ENCODE measurements at places on chromosomes 2 and 18.

- DNase-seq: no peak
Observed at GRCh38 chr2:174052584-174052976, 87.4 kb upstream of the SP3 start.

DNA sequence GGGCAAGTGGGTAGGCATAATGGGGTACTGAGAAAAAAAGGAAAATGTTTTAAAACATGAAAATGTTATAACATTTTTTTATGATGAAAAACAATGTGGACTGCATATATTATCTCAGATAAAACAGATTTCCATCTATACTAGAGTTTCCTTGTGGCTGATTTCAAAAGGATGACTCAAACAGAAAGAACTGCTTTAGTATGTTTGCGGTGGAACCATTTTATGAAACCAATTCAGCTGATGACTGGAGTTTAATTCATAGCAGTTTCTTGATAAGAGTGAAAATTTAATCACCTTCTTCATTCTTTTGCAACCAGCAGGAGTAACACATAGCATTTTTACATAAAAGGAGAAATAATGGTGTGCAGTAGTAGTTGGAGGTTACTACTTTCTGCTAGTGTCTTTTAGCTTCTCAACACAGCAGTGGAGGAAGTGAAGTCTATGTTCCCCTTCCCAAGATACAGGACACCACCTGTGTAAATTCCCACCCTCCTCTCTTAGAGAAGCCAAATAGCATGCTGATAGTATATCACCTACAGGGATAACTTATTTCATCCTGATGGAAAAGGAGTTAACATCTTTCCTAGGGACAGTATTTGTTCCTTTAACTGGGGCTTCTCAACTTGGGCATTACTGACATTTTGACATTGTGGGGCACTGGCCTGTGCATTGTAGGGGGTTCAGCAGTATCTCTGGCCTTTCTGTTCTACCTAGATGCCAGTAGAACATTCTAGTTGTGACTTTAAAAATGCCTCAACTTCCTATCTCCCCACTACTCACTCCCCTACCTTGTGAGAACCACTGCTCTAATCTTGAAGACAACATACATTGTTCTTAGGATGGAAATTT lies 29.9 kb downstream of the PELI1 start:
- DNase-seq: no peak

- DNase-seq: no peak
Observed at GRCh38 chr2:105365206-105365605, 27.9 kb downstream of the C2orf49 start.

DNA sequence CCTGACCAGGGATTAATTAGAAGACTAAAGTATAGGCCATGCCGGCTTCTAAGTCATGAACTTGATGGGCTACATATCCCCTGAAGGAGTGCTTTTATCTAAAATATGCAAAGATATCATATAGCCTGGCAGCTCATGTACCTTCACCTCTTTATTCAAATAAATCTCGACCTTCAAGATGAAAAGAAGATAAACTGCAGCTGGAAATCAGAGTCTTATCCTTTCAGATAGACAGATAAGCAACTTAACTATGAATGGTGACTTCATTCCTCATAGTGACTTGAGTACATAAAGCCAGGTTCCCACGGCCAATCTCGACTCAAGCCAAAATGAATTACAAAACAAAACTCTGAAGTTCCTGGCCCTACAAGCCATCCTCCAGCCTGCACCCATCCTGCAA lies 165.3 kb upstream of the KLHL29 start:
- DNase-seq: no peak

DNA sequence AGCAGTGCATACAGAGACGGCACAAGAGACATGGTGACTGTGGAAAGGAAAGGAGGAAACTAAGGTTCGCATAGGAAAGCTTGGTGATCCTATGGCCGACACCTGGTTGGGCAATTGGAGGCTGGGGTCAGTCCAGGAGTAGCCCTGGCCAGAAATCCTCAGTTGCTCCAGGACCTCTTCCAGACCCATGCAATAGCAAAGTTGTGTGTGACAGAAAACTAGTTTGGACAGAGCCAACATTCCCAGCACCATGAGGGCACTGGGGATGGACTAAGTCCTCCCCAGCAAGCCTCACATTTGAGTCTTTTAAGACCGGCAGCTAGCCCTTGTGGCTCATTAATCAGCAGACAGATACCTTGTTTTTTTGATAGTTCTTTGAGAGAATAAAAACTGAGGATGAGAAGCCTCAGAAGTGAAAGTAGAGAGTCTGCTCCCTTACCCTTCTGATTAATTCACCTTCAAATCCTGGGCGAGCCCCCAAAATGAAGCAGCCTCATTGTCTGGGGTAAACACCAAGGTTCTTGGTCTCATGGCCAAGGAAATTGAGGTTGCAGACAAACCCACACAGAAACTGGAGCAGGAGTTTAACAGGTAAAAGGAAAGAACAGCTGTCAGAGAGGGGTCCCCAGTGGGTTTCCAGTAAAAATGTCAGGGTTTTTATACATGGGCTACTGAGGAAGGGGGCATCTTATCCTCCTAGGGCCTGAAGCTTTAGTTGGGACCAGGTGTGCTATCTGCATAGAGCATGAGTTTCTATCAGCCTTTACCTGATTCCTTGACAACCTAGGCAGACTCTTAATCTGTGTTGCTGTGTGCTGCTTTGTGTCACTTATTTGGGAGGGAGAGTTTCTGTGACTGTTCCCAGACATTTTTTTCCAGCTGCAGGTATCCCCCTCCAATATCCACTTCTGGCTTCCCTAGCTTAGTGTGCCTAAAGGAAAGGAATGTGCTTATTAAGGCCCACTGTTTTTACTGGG lies 39.1 kb downstream of the STK17B start:
- peak; percentile 24 for DNase-seq

DNA sequence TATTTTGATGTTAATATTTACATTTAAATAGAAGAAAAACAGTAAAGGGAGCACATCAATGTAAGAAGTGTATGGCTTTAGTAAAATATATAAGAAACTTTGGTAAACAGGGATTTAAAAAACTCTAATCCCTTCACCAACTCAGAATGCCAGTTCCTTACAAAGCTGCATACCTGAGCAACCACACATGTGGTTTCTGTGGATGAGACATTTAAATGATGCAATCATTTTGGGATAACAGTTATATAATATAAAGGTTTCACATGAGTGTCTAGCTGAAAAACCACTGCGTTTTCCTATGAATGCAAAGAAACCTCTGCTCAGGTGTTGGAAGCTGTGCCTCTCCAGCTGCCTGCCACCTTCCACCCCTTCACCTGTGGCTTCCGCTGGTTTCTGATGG lies 209.1 kb upstream of the REV1 start:
- no peak for DNase-seq

GRCh38 chr2:201152999-201153815 lies 29.7 kb upstream of the CASP10 start:
- DNase-seq: no peak

DNA sequence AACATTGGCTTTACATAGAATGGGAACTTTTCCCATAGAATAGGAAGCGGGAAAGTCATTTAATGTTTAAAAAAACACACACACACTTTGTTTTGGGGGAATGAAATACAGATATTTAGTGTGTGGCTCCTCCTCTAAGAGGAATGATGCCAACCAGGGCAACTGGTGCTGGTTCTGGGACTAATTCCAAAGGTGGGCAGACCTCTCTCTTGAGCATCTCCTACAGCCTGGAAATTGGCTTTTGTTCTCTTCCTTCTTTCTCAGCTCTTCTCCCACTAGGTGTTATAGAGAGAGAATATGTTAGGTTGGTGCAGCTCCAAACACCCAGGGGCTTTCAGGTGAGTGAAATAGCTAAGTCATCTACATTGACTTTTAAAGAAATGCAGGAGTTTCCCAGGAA lies 190.1 kb downstream of the RAD51AP2 start:
- no peak for DNase-seq

DNA sequence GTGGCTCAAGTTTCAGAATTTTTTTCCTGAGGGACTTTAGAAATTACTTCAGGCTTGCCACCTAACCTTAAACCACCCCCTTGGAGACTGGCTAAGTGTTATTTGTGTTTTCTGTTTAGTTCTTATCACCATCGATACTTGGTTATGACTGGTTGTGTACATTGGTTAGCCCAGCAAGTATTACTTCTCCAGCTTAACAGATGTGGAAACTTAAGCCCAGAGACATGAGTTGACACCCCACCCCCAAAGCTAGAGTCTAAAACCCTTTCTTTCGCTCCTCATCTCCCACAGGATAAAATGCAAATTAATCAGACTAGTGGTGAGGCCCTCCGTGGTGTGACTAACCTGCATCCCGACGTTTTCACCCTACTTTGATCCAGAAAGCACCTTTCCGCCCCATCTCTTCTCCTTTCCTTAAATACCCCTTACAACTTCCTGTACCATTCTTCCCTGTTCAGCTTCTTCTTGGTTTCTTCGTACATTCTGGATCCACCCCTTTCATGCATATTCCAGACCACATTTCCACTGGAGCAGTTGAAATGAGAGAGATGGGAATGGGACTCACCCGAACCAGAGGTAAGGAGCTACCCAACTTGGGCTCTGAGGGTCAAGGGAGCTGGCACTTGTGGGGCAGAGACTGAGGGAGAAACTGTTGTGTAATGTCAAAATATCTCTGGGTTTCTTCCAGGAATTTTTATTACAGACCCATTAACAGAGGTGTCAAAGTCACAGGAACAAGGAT lies 819 bp upstream of the MAP3K2 start:
- no peak for DNase-seq

DNA sequence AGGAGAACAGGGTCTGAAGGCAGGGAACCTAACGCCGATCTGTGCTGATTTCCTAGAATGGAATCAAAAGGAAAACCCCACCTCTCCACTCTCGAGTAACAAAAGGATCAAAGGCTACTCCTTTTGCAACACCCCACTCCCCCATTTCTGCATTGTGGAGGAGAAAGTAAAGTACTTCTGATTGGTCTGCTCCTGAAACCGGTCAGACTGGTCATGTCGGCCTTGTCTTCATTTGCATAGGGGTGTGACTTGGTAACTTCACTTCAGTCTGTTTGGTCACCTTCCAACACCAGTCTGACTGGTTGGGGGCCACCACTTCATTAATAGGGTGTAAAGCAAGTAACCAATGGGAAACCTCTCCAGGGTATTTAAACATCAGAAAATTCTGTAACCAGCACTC lies 771.9 kb downstream of the ERBB4 start:
- no peak for DNase-seq

DNA sequence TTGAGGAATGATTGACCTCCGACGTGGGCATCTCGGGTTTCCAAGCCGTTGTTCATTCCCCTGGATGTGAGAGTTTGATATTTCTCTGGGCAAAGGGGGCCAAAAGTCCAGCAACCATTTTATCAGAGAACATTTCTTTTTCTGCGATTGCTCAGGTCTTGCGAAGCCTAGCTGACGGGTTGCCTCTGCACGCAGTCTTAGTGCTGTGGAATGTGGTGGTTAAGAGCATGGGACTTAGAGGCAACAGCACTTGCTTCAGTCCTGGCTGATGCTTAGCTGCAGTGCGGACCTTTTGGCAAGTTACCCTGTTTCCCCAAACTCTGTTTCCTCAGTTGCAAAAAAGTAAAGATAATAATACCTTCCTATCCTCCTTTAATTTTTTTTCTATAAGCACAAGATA lies 45.0 kb downstream of the FAP start:
- DNase-seq: no peak

GRCh38 chr2:234949762-234950434 lies 1.9 kb upstream of the SH3BP4 start:
- DNase-seq: no peak

DNA sequence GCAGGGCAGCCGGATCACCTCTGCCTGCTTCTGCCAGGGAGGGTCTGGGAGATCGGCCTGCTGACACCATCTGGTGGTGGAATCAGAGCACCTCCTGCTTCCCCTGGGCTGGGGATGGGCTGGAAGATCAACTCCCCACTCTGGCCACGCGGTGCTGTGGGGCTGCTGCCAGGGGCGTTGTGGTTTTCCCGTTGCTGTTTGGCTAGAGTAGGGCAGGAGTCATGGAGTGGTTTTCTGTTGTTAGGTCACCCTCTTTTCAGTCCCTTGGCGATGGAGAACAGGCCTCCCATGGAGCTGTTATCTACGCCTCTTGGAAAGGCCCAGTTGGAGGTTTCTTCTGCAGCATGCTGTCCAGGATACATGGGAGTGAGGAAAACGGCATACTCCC lies 15.2 kb downstream of the BCL2L11 start:
- DNase-seq: no peak

DNA sequence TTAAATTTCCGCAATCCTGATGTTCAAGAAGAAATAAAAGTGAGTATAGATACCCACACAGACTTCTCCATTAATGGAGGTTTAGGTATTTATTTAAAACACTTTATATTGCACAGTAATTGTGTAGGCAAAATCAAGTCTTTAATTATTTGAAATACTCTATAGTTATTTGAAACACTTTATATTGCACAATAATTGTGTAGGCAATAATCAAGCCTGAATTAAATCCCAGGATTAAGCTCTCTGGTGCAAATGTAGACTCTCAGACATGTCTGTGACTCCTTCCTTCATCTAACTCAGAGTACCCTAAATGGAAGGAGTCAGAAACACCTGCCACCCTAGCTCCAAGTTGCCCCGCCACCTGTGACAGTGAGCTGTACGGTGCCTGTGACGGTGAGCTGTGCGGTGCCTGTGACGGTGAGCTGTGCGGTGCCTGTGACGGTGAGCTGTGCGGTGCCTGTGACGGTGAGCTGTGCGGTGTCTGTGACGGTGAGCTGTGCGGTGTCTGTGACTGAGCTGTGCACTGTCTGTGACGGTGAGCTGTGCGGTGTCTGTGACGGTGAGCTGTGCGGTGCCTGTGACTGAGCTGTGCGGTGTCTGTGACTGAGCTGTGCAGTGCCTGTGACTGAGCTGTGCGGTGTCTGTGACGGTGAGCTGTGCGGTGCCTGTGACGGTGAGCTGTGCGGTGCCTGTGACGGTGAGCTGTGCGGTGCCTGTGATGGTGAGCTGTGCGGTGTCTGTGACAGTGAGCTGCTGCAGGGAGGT lies 11.0 kb downstream of the SLC3A1 start:
- no peak for DNase-seq

- no peak for DNase-seq
Observed at GRCh38 chr2:233455491-233455890, 101.2 kb downstream of the DGKD start.

GRCh38 chr2:231239751-231240150 lies 41.3 kb downstream of the ARMC9 start:
- no peak for DNase-seq

DNA sequence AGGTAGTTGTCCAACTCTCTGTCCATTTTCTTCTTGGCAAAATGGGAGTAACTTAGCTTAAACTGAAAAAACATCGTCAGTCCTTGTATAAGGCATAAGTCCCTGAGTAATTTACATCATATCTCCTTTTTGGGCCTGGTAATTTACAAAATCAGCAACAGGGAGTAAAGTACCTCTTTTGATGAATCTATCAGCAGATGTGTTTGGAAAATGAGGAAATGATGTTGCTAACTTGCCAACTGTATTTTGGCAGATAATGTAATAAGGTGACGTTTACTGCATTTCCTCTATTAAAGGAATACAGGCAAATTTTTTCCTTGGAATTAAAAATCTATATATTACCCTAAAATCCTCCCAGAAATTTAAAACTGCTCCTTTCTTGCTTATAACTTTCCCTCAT lies 29.2 kb downstream of the ANKRD44 start:
- DNase-seq: no peak

GRCh38 chr2:241936457-241937133 lies 67.1 kb downstream of the RTP5 start:
- no peak for DNase-seq

GRCh38 chr18:69854455-69854854 lies 93.2 kb downstream of the CD226 start:
- no peak for DNase-seq

DNA sequence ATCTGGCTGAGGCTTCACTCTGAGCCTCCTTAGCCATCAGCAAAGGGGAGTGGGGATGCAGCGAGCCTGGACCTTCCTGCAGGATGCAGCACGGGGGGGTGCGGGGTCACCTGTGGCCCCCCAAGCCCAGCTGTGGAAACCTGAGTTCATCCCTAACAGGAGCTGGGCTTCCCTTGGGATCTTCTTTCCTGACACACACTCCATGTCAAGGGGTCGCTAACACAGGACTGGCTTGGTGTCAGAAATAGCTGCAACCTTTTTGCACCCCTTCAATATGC lies 174.7 kb downstream of the RTP5 start:
- DNase-seq: no peak
